Activated T-cell treated with anti-CD3 and anti-CD28 coated beads, Interleukin-2, amount 50 U/mL, for 1 hour (primary cell): ENCODE measurements at places on chromosomes 16 and 17.

GRCh38 chr17:40418428-40418706 is 671 bp upstream of the TOP2A start:
- no peak for DNase-seq

- DNase-seq: no peak
Observed at GRCh38 chr16:71460236-71460635, 1.8 kb downstream of the ZNF23 start.

DNA sequence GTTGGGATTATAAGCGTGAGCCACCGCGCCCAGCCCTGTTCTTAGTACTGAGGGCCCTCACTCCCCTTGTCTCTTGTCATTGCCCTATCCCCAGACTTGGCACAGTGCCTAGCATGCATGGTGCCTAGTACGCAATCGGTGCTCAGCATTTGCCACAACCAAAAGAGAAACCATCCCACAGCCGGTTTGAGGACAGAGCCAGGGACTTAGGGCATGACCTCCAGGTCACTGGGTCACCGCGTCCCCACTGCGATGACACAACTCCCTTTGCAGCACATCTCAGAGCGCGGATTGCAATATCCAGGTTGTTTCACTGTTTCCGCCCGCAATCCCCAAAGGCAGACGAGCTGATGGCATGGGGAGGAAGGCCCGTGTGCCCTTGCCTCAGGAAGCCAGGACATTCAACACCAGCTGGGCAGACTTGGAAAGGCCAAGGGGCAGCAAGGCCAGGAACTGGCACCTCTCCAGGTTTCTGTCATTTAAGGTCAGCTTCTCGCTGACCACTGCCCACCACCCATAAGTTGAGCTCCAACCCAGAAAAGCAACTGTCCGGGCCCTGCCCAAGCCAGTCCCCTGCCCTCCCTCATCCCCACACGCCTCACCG is 274.5 kb downstream of the MRTFB start:
- no peak for DNase-seq

DNA sequence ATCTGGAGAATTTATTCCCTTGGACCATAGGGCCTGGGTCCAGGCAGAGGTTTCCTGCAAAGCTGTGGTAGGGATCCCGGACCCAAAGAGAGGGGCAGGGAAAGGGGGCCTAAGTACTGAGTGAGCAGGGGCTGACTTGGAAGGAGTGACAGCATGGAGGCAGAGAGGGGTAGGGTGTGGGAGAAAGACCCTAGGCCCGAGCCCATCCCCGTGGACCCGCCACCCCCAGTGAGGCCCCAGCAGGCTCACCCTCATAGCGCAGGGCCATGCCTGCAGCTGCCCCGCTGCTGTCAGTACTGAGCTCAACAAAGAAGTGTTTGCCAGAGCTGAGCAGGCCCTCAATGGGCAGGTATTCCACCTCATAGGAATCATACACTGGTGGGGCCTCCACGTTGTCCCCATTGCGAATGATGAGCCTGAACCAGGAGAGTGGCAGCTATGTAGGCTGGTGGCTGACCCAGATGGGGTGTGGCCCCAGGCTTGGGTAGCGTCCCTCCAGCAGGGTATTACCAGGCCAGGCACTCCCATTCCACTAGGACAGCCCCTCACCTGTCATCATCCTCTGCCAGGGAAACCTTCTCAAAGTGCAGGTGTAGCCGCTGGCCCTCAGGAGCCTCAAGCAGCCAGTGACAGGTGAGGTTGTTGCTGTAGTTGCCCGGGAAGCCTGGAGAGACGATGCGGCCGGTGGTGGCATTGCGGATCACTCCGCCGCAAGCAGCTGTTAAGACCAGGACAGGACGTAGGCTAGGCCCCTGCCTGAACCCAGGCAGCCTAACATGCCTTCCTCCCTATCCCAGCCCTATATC is 9.1 kb upstream of the PHF12 start:
- no peak for DNase-seq

DNA sequence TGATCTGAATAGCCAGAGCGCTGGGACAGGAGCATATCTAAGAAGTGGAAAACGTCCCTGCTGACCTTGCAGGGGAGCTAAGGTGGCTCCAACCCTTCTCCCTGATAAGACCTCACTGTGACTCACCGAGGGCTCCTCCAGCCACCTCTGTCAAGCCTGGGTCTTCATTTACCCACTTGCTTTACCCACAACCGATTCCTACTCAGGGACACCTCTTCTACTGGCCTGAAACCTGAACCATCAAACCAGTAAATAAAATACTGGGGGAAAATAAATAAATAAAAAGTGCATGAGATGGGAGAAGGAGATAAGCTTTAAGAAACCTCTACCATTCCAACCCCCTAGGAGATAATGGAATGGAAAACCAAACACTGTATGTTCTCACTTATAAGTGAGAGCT is 80.2 kb upstream of the ALOX12 start:
- no peak for DNase-seq

DNA sequence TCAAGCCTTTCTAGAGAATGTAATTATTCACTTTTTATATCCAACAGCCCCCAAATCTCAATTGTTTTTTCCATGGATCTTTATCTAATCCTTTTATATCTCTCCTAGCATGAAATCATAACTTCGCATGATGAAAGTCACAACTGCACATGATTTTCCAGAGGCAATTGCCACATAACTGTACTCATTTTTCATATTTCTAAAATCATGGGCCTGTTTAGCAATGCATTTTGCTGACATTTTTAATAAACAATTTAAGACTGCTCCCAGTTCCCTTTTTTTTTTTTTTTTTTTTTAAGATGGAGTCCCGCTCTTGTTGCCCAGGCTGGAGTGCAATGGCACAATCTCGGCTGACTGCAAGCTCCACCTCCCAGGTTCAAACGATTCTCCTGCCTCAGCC is 83.5 kb downstream of the VMP1 start:
- no peak for DNase-seq
